Activated CD4-positive, CD25-positive, alpha-beta regulatory T cell (primary cell): ENCODE measurements at places on chromosomes 3 and 15.

DNA sequence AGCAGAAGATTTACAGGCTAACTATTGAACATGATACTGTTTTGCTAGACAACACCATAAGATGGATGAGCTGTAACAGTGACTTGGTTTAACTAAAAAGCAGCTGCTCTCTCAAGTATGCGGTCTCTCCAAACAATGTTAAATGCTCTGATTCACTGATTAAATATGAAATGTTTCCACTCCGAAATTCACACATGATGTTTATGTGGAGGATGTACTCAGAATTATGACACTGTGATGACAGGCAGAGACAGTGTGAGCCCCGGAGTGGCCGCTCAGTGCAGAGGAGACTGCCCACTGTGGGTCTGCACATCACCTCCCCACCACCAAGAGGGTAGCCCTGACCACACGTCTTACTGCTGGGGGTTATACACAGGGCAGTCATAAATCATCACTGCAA lies 83.9 kb upstream of the MEX3B start:
- no peak for DNase-seq

DNA sequence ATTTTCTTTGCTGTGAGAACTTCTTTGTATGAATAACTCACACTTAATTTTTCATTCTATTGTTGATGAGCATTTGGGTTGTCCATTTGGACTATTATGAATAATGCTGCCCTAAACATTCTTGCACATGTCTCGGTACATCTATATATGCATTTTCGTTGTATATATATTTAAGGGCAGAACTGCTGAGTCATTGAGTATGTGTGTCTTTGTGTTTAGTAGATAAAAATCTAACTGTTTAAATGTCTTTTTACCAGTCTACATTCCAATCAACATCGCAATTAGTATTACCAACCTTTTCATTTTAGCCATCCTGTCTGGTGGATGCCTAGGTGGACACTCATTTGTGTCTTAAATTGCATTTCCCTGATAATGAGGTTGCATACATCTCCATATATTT lies 144.4 kb downstream of the UACA start:
- DNase-seq = no peak

- DNase-seq = no peak
These were observed 48.7 kb upstream of the BHLHE40 start for GRCh38 chr3:4930501-4930900.

DNA sequence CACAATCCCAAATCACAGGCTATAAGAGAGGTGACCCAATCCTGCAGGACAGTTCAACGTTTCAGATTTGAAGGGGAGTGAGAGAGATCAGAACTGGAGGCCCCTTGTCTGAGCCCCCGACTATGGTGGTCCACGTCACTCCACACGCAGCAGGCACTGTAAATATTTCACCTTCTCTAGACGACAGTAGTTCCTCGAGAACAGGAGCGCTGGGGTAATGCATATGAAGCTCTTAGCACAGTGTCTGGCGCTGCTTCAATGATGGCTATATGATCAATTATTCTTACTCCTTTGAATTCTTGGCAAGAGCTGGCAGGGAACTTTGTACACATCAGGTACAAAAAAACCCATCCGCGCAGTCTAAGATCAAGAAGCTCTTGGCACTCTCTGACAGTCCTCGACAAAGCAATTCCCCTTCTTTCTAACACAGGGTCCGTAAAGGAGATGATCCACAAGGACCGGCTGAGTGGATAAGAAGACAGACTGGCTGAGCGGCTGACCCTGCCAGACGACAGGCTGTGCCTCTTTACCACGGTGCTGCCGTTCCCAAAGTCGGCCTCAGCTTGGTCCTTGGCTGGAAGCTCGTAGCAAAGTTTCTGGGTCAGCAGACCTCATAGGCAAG lies 522 bp upstream of the NRROS start:
- no peak for DNase-seq

- DNase-seq = no peak
These were observed 13.9 kb downstream of the MAPKAPK3 start for GRCh38 chr3:50630877-50631276.

GRCh38 chr15:59352189-59352588 lies 20.5 kb downstream of the MYO1E start:
- no peak for DNase-seq

- no peak for DNase-seq
These were observed 318.0 kb upstream of the CTDSPL start for GRCh38 chr3:37543666-37544065.

GRCh38 chr3:51982352-51982837 lies 940 bp upstream of the ACY1 start:
- DNase-seq = no peak
